ENCODE measurements at places on chromosomes 3 and 15.

- no peak for DNase-seq
Measured at GRCh38 chr15:28904541-28905315, 19.0 kb downstream of the APBA2 start.

DNA sequence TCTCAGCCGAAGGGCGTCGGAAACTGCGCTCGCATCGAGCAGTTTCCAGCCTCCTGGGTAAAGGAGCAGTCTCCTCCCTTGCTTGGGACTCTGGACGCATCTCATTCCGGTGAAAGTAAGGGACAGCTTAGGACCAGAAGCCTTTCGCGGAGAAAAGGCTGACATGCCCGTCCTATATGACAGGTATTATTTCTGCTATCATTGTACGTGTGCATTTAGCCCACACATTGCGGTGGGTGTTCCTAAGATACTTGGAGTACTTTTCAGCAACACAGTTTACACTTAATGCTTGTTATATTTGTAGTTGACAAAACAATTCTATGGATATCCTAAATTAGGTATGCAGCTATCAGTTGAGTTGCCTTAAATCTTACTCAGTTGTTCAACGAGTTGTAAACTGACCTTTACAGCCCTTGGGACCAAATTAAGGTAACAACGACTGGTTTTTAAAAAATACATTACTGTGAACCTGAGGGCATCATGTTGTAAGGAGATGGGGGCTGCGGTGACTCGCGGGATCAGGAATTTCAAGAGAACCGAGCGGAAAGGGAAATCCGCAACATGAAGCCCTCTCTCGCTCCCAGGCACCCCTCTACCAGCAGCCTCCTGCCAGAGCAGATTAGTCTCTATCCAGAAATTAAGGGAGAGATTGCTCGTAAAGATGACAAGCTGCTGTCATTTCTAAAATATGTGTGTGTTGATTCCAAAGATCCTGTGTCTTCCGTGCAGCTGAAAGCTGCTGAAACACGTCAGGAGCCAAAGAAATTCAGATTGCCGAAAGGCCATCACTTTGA, 632 bp upstream of the COPS2 start:
- no peak for DNase-seq

GRCh38 chr3:47884603-47885002, 81.7 kb downstream of the DHX30 start:
- no peak for DNase-seq

DNA sequence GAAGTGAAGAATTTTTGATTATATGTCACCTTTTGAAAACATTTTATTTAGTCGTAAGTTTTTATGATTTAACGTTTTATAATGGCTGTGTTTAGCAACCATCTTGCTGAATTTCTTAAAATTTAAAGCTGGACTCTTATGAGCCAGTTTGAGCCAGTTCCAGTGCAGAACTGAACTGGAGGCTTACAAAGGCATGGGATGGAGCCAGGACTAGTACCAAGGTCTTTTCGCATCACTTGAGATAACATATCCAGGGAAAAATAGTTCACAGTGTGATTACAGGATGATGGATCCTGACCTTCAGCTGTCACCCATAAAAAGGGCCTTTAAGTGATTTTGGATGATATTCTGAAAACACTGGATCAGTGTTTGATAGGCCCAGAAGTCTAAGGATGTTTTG, 51.0 kb downstream of the USP13 start:
- DNase-seq = no peak

DNA sequence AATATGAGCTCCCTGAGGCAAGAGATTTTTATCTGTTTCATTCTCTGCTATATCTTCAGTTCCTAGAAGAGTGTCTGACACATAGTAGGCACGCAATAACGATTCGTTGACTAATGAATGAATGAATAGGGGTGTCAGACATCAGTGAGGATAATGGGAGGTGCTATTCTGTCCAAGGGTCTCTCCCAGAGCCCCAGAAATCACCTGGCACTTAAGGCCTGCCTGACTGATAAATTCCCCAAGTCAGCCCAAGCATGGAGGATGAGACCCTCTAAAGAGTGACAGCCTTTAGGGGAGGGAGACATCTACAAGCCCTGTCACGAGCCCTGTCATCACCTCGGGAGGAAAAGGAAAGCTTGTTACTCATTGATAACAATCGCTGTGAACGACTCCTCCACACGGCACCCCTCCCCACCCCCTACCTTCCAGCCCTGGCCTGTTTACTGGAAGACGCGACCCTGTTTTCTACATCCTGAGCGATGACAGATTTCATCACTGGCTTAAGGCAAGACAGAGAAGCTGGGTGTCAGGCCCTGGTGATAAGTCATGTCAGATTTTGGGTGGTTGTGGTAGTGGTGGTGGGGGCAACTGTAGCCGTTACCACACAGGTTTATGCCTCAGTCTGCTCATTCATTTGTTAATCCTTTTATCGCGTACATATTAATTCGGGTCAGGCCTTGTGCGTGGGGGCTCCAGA, 23.1 kb downstream of the BHLHE40 start:
- no peak for DNase-seq

- DNase-seq = no peak
Measured at GRCh38 chr15:72195101-72195511, 2.5 kb downstream of the GRAMD2A start.

DNA sequence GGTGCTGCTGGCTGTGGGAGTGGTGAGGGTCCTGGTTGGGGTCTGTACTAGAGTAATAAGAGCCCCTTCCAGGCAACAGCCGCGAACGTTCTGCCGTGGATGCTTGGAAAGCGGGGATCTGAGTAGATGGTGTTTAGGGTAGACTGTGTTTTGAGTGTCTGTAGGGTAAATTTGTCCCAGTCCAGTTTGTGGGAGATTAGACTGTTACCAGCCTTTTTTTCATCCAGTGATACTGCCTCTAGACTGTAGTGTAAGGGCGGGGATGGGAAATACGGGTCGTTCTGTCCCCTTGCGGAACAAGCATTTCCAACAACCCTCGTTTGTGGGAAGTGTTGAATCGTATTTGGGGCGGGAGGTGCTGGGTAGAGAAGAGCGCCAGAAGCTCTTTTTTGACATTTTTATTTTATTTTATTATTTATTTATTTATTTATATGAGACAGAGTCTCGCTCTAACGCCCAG, 424 bp downstream of the HAUS2 start:
- peak; percentile 70 for DNase-seq

DNA sequence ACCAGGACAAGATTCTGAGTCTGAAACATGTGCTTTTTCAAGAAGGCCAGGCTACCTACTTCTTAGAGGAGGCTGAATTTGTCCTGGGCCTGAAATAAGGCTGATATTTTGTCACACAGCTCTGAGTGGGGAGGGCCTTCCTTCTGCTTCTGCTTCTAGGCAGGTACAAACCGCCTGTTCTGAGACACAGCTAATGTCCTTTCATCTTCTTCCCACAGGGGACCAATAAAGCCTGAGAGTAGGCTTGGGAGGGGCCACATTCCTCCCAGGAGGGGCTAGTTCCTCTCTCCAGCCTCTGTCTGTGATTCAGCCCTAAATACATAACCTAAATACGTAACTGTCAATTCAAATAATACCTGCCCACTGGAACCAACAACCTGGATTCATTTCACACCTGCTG, 34.8 kb downstream of the CRYGS start:
- DNase-seq = no peak

DNA sequence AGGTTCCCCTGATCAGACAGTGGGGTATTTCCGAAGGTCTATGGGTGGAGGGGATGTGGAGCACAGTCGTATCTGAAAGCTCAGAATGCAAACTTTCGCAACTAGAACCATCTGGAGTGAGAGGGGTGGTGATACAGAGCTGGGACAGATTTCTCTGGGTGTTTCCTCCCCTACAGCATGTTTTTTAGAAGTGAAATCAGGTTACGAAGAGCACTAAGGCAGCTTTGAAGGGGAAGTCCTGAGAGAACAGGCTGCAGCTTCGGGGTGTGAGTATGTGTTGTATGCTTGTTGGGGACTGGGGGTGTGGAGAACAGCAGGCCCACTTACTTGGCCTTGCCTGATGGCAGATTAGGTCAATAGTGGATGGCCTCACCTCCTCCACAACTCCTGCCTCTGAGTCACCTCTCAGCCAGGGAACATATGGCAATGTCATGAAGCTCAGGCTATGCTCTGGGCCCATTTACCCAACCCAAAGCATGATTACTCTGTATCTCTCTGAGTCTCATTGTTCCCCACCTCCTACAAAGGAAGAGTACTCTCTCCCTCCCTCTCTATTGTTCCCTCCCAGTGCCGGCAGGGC, 107.2 kb upstream of the RASGRP1 start:
- DNase-seq = no peak

DNA sequence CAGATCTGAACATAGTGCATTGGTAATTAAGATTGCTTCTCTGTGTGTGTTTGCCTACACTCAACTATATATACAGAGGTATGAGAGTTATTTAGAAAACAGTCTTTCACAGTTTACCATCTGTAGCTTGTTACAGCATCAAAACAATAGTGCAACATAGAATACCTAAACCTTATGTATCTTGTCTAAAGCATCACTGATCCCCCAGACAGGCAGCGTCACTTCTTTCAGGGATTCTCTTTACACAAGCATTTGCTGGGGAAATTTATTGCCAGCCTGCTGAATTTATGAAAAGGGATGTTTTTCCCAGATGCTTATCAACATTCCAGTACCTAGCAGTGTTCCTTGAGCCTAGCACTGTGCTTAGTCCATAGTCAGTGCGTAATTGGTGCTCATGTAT, 195.8 kb upstream of the COL8A1 start:
- no peak for DNase-seq

GRCh38 chr3:33299395-33300081, 22.3 kb downstream of the FBXL2 start:
- no peak for DNase-seq

GRCh38 chr3:137103739-137104138, 146.0 kb downstream of the IL20RB start:
- peak; percentile 79 for DNase-seq

- DNase-seq = no peak
Measured at GRCh38 chr3:186569779-186570095, 783 bp upstream of the DNAJB11 start.

DNA sequence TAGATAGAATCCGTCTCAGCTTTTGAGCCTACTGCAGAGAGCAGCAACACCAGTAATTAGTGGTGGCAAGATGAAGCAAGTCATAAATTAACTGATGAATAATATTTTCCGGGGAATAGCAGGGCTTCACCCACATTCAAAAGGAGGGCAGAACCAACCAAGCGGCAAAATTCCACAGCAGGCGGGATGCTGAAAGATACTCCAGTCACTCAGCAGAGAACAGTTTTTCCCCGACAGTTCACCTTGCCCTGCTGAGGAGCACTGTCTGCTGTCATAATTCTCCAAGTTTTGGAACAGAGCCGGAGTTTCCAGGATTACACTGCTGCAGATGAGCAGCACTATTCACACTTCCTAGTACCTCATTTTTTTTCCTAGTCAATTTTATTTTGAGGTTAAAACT, 274.7 kb downstream of the CD47 start:
- DNase-seq = no peak

- DNase-seq = peak; percentile 65
Measured at GRCh38 chr3:127760791-127761440, 61.4 kb downstream of the MGLL start.

GRCh38 chr3:187750513-187751123, 5.3 kb upstream of the BCL6 start:
- DNase-seq = no peak

DNA sequence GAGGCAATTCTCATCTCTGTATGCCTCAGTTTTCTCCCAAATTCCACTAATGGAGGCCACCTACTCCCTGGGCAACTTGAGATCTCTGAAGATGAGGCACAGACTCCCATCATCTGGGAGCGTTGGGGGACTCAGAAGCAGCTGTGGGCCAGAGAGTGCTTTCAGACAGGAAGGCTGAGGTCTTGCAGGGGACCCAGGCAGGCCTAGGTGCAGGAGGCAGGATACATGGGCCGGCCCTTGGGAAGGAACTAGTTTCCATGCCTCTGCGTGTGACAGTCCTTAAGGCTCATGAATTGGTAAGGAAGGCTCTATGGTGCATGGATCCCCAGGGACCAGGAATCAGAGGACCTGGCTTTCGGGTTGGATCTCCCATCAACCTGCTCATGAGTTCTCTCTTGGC, 14.5 kb downstream of the BMF start:
- no peak for DNase-seq

- no peak for DNase-seq
Measured at GRCh38 chr3:170633573-170633972, 47.7 kb upstream of the SLC7A14 start.

DNA sequence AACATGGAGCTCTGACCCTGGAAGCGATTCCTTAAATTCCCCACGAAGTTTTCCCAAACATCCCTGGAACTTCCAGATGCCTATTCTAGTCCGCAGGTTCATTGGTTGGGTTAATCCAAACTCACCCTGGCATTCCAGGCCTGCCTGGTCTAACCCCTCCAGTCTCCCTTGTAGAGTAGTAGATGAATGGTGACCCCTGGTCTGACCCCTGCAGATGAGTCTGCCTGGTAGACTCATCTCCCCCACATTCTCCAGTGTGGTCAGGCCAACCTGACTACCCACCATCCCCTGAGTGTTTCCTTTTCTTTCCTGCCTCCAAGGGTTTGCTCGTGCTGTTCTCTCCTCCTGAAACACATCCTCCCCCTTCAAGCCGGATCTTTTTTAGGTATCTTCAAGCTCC, 10.8 kb upstream of the HRH1 start:
- DNase-seq = no peak

DNA sequence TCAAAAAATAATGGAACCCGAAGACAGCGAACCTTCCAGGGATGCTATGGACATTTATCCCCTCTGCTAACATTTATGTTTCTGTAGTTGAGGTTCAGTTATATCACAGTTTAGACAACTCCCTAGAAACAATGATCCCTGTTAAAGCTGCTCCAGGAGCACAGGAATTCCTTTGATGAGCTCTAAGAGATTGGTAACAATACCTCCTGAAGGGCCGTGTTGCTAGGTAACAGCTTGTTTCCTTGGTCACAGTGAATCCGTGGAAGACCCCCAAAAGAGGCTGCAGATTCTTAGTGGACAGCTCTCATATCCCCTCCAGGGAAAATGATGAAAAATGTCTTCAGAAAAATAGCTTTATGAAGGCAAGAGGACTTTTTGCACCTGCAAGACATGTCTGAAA, 160.2 kb downstream of the SERPINI1 start:
- DNase-seq = no peak

DNA sequence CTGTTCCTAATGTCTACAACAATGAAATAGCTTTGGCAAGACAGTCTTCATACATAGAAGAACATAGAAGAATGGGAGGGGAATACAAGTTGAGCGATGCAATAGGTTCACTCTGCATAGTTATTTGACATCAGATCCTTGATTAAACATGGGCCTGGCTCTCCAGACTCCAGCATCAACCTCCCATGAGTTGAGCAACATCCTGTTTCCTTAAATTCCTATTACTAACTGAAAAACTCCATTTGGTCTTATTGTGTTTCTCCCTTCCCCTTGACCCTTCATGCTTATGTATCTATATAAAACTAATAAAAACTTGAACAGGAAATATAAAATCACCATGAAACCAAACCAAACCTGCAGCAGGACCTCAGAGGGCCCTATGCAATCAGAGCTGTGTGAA, 304.5 kb upstream of the SATB1 start:
- no peak for DNase-seq

DNA sequence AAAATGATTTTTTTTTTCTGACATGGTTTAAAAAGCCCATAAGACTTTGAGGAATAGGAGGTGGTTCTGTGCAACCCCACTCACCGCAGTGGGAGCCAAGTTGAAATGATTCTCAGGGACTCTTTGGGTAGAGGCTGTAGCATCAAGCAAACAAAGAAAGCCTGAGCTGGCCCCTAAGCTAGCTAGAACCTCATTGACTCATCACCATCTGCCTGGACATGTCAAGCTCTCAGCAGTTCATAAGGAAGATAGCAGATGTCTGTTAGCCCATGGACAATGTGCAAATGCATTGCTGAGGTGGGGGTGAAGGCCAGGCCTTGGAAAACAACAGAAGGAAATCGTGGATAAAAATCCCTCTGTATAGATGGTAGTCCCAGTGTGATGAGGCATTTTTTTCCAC, 234.8 kb downstream of the NR2F2 start:
- no peak for DNase-seq

Data from NCI-H1694 treated with DMSO at 0.1 percent for 48 hours (cell line).